ENCODE measurements at places on chromosomes 2 and 18.

- no peak for DNase-seq
These were observed 25.9 kb downstream of the ALS2 start for GRCh38 chr2:201754717-201755415.

- DNase-seq = peak; percentile 33
These were observed 59.8 kb downstream of the MARCHF4 start for GRCh38 chr2:216312441-216312840.

- no peak for DNase-seq
These were observed 64.2 kb downstream of the RBM43 start for GRCh38 chr2:151197184-151198108.

GRCh38 chr2:20434588-20435294 is 12.1 kb upstream of the RHOB start:
- DNase-seq = no peak

- no peak for DNase-seq
These were observed 28.2 kb downstream of the TSPYL6 start for GRCh38 chr2:54227798-54228197.

DNA sequence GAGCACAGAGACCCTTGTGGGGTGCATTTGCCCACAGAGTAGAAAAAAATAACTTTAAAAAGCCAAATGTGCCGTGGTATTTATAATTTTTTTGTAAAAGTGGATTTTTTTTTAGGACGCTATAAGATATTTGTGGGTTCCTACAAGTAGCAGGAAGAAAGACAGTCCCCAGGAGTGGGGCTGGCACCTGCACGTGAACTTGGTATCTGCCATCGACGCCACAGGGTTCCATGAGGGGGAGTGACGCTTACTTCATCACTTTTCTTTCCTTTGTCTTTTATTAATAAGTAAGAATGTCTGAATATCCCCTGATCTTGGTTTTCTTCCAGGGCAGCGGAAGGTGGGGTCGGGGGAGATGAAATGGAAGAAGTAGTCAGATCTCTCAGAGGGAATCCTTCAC is 207.0 kb downstream of the TWIST2 start:
- no peak for DNase-seq

- DNase-seq = no peak
These were observed 140.8 kb downstream of the BCL11A start for GRCh38 chr2:60412620-60413019.

GRCh38 chr2:136034629-136035028 is 49.2 kb upstream of the DARS1 start:
- no peak for DNase-seq

GRCh38 chr2:28312307-28313219 is 80.1 kb upstream of the FOSL2 start:
- no peak for DNase-seq
